ENCODE measurements at places on chromosomes 3 and 15. TPM values are rescaled to one million over a fixed set of nuclear protein-coding genes. Genes with fewer than 3 reads are reported as not detected.

SPATA12 gene
- 0.15 TPM for total RNA-seq

TAGLN3 gene
- 0.87 TPM for total RNA-seq

ADPRH gene
- 3.6 TPM for total RNA-seq

MST1R gene
- total RNA-seq: 1.9 TPM

SUCLG2 gene
- total RNA-seq: 70.1 TPM

SLC24A5 gene
- total RNA-seq: not detected

PLA2G4E gene
- total RNA-seq: under 0.01 TPM

CPNE9 gene
- total RNA-seq: not detected

CELF6 gene
- total RNA-seq: 0.15 TPM

ISLR gene
- 202 TPM for total RNA-seq

SERINC4 gene
- not detected for total RNA-seq

ITIH1 gene
- total RNA-seq: not detected

RTP4 gene
- total RNA-seq: 2.8 TPM

IQCH gene
- 8.7 TPM for total RNA-seq

KPNA4 gene
- 30.9 TPM for total RNA-seq

P4HTM gene
- 36.5 TPM for total RNA-seq

FANCD2OS gene
- not detected for total RNA-seq

CLDN18 gene
- total RNA-seq: under 0.01 TPM

COLQ gene
- 0.66 TPM for total RNA-seq

ARL14 gene
- total RNA-seq: not detected

SUCNR1 gene
- not detected for total RNA-seq

ZNF660 gene
- total RNA-seq: 2.5 TPM

CCR1 gene
- total RNA-seq: 7.6 TPM

ITPR1 gene
- 47.3 TPM for total RNA-seq

Measured in smooth muscle cell of trachea (primary cell).